Left renal pelvis (tissue), 4 donors: ENCODE measurements at places on chromosomes 6 and 20.

DNA sequence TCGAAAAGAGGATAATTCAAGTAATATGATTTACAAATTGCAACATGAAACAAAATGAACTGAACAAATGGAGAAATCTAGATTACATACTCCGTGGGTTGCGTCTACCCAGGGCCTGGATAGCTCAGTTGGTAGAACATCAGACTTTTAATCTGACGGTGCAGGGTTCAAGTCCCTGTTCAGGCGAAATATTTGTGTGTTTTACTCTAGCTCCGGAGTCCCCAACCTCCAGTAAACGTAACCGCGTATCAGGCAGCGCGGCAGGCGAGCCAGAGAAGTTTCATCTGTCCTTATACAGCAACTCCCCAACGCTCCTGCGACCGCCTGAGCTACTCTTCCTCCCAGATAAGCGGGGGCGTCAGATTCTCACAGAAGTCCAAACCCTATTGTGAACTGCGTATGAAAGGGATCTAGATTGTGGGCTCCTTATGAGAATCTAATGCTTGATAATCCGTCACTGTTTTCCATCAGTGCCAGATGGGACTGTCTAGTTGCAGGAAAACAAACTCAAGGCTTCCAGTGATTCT is 176.1 kb downstream of the TRIM27 start:
- DNase-seq = no peak

GRCh38 chr20:41424546-41424945 is 57.9 kb upstream of the EMILIN3 start:
- DNase-seq = no peak

DNA sequence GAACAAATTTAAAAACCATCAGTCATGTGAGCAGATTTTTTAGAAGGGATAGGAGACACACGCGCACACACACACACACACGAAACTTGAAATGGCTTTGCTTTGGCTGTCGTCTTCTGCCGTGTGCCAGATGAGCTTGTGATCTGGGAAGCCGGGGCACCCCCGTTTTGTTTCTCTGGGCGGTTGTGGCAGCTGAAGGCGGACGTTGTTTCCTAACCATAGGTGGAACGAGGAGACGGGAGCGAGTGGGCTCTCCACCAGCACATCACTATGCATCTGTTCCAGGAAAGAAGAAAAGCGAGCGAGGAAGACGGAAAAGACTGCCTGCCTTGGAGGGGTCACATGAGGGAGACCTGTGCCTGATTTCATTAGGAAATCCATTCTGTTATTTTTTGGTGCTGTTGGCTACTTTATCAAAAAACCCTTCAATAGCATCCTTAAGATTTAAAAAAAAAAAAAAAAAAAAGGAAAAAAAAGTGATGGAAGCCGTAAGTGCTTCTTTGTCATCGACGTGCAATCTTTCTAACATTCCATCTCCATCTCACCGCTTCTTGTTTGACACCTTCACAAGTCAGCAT is 142.1 kb downstream of the DTNBP1 start:
- no peak for DNase-seq

DNA sequence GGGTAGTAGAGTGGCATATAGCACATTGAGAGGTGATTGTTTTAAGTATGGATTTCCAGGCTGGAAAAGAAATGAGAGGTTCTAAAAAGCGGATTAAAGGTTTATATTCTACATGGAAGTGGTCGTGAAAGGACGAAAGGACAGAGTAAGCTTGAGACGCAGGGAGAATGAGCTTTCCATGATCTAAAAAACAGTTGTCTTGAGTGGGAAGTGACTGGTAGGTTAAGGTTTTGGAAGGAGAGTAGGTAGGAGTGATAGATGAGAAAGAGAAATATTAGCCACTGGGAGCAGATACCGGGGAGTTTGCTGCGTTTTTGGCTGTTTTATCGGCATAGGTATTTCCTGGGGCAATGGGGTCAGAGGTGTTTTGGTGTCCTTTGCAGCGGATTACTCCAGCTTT is 750.6 kb upstream of the ADGRB3 start:
- DNase-seq = no peak

GRCh38 chr6:47690214-47690613 is 8.2 kb upstream of the ADGRF4 start:
- no peak for DNase-seq
